ENCODE measurements at places on chromosomes 4 and X. TPM values are rescaled to one million over a fixed set of nuclear protein-coding genes. Genes with fewer than 3 reads are reported as not detected.

Gene PCDH19
- not detected for total RNA-seq

Gene FAM241A
- total RNA-seq = 3.0 TPM

Gene SLC25A5
- total RNA-seq = 289 TPM

Gene STATH
- total RNA-seq = not detected

Gene BEX3
- total RNA-seq = 181 TPM

Gene NAA15
- 32.2 TPM for total RNA-seq

Gene GABRE
- 2.3 TPM for total RNA-seq

Gene GAB3
- total RNA-seq = under 0.01 TPM

Gene NEUROG2
- total RNA-seq = 0.12 TPM

Gene PABPC1L2A
- not detected for total RNA-seq

- no peak for DNase-seq
These were observed 153.4 kb downstream of the GPM6A start for GRCh38 chr4:175658661-175659060.

- DNase-seq = peak; percentile 93
These were observed 18.4 kb downstream of the IQSEC2 start for GRCh38 chrX:53262918-53263394.

DNA sequence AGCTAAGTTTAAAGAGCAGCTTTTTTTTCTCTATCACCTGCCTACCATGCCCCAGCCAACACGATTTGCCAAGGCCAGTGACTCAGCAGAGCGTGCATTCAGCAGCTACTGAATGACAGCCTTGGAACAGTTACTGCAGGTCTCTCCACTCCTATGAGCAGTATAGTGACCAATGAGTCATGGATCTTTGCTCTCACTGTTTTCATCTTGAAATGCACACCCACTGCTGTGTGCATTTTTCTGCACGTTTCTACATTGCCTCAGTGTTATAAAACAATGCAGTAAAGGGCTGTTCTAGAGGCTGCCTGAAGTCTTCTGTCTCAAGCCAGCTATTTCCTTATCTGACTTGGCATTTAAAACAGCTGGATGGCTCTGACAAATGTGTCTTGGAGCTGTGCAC, 66.0 kb upstream of the C4orf54 start:
- peak; percentile 86 for DNase-seq

- DNase-seq = no peak
These were observed 225.8 kb upstream of the SFRP2 start for GRCh38 chr4:154014407-154015321.

- no peak for DNase-seq
These were observed 26.7 kb downstream of the DTHD1 start for GRCh38 chr4:36308150-36308549.

DNA sequence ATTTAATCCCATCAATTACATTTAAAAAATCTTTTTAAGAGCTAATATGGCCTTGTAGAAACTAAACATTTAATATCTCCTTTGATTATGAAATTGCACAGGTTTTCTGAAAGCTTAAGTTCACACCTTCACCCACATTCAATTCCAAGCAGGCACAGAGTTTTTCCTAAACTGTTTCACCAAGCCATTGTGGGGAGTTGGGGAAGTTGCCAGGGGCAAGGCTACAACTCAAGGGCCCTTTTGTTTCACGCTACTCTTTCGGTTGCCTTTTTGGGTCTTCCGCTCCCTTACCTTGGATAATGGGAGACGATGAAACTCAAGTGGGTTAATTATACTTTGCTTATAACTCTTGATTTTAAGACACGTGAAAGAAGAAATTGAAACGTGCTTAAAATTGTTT, 33.3 kb downstream of the APBB2 start:
- DNase-seq = no peak

DNA sequence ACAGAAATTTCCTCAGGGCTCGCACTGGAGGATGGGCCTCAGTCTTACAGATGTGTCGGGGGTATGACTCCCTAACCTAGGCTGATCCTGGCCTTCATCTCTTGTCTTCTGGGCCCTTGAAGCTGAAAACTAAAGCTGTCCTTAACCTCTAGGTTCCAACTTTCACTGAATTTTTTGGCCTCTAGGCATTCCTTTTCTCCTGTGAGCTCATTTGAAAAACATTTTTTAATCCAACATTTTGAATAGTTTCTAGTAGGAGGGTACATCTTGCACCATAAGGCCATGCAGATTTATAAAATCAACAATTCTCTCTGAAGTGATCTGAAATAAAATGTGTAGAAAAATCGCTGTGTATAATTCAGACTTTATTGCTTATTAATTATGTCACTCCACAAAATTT, 19.7 kb downstream of the RWDD4 start:
- DNase-seq = no peak

DNA sequence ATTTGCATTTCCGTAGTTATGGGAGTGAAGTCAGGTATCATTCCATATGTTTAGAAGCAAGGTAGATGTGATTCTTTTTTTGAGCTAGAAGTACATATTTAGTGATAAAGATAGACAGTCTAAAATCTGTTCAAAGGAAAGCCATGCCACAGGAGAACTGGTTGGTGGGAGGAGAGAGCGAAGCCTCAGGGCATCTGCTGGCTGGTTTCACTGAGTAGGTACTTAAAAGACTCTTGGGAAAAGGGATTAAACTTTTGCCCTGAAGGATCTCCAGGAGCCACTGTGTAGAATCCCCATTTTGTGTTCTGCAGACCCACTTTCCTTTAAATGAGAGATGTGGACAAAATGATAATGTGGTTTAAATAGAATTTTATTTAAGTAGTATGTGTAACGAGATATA, 89.6 kb downstream of the SHROOM2 start:
- no peak for DNase-seq

GRCh38 chr4:165783626-165784025, 89.4 kb upstream of the TLL1 start:
- no peak for DNase-seq

DNA sequence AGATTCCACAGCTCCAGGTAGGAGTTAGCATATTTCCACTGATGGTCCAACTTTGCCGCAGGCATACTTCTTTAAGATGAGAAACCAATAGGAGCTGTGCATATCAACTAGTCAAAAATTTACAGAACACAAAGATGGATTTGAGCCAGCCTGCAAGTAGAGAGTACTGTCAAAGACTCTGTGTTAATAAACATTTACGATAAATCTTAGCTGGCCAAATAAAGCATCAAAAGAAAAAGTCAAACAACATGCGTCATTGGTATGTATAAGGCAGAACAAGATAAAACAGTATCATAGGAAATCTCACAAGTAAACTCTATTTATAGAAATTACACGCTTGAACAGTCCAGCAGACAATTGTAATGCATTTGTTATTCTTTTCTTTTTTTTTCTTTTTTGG, 907.4 kb upstream of the AGA start:
- no peak for DNase-seq
